D341Med (cell line): ENCODE measurements at places on chromosomes 5 and 9.

GRCh38 chr5:34749431-34749873 is 89.5 kb upstream of the TTC23L start:
- no peak for DNase-seq

- no peak for DNase-seq
Measured at GRCh38 chr5:32507738-32508434, 63.3 kb upstream of the ZFR start.

DNA sequence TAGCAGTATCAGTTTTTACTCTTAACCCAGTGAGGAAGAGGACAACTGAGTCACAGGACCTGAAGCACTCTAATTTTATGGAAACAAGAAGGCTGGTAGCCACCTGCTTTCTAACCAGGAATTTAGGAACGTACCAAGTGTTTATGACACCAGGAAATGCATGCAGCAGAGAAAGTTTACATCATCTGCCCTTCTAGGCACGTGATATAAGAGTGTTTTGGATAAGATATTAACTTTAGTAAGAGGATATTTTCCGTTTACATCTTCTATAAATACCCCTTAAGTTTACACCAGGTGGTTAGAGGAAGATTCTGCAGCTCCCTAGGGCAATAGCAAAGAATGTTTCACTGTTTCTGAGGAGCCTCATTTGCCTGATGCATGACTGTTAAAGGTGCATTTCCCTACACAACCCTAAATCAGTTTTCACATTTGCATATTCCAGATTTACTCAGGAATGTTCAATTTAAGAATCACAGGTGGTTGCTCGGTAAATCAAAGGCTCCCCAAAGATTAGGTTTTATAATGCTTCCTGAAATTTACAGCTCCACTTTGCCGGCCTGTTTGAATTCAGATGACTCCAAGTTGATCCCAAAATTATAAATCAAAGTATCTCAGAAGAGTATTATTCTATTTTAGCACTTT is 1.8 kb downstream of the TSC1 start:
- no peak for DNase-seq

- DNase-seq = no peak
Measured at GRCh38 chr9:112125951-112126388, 49.1 kb downstream of the SUSD1 start.

DNA sequence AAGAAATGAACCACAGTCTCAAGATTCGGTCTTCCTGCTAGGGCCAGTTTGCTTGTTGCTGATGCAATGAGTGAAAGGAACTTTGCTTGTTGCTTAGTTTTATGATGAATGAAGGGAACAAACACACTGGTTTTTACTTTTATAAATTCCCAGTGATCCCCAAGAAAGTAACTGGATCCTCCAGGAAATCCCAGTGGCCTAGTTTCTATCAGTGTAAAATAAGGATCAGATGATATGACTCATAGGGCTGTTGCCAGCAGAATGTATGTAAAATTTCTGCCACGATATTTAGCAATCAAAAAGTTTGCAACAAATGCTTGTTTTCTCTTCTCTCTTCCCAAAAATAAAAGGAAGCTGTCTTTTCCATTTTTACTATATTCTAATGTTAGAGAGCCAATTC is 160.1 kb upstream of the CDKN2B start:
- DNase-seq = no peak

- no peak for DNase-seq
Measured at GRCh38 chr5:115379622-115380344, 83.3 kb upstream of the CCDC112 start.

DNA sequence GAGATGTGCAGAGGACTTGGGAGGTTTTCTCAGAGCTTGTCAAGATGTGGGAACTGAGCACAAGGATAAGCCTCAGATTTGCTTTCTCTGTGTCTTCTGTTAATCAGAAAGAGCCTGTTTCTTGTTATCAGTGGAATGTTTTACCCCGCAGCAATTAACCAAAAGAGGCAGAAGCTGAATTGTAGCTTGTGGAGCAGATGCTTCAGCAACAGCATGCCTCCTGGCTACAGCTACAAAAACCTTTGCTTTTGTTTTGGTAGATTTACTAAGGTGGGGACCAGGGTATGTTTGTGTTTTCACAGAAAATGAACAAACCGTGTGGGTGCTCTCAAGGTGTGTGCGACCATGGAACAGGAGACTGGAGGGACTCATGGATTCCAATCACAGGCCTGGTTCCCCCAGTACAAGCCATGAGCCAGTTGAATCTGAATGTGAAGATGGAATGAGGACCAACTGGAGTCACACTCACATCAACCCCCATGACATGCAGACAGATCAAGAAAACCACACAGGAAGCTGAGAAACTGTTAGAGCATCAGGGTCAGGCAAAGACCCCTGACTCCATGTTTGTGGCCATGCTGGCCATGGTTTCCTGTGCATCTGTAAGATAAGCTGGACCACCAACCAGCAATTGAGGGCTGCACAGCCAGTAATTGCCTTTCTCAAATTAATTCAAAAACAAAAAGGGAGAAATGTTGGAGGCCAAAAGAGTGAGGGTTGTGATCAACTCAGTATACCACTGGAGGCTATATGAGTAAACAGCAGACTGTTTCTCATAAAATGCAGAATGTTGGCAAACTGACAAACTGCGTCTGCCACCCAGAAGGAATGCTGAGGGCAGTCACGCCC is 6.9 kb downstream of the UGT3A2 start:
- no peak for DNase-seq

DNA sequence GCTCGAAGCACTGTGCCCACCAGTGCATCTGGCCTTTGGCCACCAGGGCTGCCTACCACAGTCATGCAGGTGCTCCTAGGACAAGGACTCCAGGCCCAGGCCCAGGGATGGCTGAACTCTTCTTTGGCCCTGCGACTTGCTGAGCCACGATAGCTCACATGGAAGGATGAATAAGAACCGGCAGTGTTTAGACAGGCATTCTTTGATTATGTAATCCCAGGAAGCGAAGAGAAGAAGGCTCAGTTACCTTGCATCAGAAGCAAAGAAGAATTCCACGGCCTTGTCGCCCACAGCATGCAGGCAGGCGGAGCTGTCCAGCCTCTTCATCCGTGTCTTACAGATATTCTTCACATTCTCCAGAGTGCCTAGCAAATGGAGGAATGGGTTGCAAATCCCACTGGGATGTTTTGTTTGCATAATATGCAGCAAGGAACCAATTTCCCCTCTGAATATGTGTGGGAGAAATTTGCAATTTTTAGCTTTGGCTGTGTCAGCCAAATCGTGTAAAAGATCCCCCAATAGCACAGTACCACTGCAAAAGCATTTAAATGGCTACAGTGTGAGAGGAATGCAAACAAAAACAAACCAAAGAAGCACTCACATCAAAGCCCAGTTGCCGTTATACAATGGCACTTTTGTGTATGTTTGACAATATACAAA is 29.1 kb downstream of the GFPT2 start:
- DNase-seq = no peak

GRCh38 chr5:154923441-154924430 is 14.3 kb downstream of the GEMIN5 start:
- DNase-seq = no peak

GRCh38 chr9:94613003-94613402 is 19.4 kb upstream of the FBP2 start:
- DNase-seq = no peak

DNA sequence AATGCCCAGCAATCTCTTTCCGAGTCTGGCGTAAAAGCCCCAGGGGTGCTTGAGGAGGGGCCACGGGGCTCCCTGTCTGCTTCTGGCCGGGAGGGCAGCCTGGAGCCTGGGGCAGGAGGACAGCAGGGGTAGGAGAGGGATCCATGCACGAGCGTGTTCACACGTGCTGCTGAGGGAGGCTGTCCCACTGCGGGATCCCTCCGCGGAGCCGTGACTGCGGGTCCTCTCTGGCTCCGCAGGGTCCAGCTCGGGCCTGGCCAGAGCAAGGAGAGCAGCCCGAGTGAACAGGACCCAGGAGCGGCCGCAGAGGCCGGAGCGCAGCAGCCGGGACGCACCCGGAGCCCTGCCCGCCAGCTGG is 78.4 kb downstream of the ZNF354C start:
- DNase-seq = no peak

DNA sequence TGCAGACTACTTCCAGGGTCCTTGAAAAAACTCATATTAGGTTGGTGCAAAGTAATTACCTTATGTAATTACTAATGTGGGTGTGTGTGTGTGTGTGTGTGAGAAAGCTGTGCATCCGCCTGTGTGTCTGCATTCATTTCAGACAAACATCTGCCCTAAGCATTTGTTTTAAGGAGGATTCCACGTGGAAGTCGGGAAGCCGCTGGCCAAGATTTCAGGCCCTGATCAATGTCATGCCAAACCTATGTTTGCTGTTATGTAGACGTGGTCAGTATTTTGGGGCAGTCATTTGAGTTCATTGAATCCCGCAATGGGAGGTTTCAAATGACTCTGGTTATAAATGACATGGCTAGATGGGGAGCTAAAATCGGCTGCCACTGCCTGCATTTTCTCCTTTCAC is 33.6 kb upstream of the BASP1 start:
- DNase-seq = no peak

DNA sequence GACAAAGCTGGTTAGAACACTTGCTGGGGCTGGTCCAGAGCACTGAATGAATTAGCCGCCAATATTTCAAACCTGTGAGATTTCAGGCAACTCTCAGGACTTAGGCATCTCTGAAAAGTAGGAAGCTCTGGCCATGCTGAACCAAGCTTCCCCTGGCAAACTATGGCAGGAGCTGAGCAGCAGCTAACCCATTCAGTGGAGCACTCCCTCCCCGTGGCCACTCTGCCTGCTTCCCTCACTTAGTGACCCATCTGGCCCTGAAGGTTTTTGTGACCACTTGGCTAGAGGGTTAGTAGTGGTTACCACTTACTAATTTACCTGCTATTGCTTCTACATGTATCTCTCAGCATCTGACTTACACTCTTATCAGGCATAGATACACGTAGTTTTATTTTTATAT is 25.5 kb downstream of the FOXI1 start:
- no peak for DNase-seq

- DNase-seq = no peak
Measured at GRCh38 chr5:5373351-5373989, 49.0 kb upstream of the ICE1 start.

GRCh38 chr9:16039218-16039987 is 486.6 kb downstream of the CCDC171 start:
- DNase-seq = no peak

DNA sequence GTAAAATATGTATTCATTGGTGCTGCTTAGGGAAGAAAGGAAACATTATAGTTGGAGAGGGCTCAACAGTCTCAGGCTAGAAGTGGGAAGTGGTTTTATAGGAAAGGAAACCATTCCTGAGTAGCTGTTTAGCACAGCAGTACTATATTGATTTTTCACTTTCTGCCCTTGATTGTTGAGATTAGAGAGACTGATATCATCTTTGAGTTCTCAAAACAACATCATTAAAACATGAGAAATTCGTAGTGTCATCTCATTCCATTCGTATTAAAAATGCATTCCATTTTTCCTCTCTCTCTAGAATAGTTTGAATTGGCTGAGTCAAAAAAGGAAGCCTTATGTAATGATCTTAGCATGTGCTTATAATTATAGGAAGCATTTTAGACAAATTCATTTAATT is 14.1 kb downstream of the POLR3G start:
- no peak for DNase-seq

GRCh38 chr9:97773723-97774122 is 76.6 kb upstream of the XPA start:
- DNase-seq = no peak

GRCh38 chr9:4984171-4984620 is 876 bp upstream of the JAK2 start:
- DNase-seq = no peak

DNA sequence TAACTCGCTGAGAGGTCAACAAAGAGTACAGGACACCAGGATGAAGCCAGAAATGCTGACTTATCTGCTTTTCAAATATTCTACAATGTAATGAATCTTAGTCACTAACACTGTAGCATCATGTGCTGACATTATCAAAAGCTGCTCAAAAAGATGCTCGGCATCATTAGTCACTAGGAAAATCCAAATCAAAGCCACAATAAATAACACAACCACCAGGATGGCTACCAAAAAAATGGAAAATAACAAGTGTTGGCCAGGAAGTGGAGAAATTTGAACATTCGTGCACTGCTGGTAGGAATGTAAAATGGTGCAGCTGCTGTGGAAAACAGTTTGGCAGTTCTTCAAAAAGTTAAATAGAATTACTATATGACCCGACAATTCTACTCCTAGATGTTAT is 269.1 kb downstream of the GLIS3 start:
- no peak for DNase-seq

- DNase-seq = no peak
Measured at GRCh38 chr5:1720396-1721110, 79.1 kb downstream of the MRPL36 start.

DNA sequence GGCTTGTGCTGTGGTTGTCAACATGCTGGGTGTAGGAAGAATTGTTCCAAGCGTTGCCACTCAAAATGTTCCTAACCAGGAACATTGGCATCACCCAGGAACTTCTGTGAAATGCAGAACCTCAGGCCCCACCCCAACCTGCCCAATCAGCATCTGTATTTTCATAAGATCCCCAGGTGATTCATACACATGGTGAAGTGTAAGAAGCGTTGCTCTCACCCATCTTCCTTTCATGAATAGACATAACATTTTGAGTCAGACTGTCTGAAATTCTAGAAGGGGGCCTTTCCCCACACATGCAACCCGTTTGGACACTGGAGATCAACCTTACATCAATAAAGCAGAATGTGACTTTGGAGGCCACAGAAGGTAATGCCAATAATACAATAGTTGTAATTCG is 9.3 kb upstream of the AFAP1L1 start:
- no peak for DNase-seq

DNA sequence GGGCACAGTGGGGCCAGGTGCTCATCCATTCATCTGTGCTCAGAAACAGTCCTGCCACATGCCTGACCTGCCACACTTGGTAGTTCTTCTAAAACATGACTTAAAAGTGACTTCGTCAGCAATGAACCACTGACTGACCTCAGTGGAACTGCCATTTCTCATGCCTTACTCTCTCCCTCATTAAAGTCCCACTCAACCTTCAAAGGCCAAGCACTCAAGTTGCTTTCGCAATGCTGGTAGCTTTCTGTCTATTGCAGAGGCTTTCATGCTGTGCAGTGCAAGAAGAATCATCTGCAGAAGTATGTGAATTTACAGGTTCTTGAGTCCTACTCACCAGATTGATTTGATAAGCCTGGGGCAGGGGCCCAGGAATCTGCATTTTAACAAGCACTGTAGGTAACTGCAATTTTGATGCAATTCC is 23.9 kb downstream of the B4GALT1 start:
- DNase-seq = no peak

GRCh38 chr5:10684303-10685086 is 76.5 kb downstream of the DAP start:
- DNase-seq = no peak
